ENCODE measurements at places on chromosomes 11 and 22. TPM values are rescaled to one million over a fixed set of nuclear protein-coding genes. Genes with fewer than 3 reads are reported as not detected.

The OR4C13 gene
- polyA plus RNA-seq = not detected

- DNase-seq = no peak
These were observed 95.8 kb downstream of the TP53I11 start for GRCh38 chr11:44854741-44855492.

The CENPM gene
- polyA plus RNA-seq = 17.7 TPM

GRCh38 chr11:66617155-66617834 lies 865 bp downstream of the RBM14 start:
- DNase-seq = no peak

DNA sequence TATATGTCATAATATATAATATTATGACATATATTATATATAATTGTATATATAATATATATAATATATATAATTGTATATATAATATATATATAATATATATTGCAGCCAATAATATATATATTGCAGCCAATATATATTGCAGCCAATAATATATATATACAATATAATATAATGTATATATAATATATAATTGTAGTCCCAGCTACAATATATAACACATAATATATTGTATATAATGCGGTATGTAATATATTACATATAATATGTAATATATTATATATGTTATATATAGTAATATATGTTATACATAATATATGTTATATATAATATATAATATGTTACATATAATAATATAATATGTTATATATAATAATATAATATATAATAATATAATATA lies 5.8 kb upstream of the CELF1 start:
- no peak for DNase-seq

DNA sequence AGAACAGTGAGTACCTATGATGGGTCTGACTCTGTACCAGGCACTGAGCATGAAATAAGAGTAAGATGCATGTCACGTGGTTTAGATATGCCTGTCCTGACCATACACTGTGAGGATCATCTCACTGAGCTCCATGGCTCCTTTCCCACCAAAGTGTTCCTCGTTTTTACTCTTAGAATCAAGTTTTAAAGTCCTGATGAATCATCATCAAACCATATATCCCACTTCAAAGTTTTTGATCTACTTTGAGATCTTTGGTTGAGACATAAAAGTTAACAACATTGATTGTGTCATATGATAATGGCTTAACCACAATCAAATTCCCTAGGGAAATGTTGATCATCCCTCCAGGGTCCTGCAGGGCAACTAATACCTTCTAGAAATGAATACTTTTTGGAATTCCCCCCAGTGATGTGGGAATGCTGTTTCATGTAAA lies 12.8 kb downstream of the ETS1 start:
- no peak for DNase-seq

The PRRG4 gene
- 6.5 TPM for polyA plus RNA-seq

The PGR gene
- polyA plus RNA-seq = 0.03 TPM

DNA sequence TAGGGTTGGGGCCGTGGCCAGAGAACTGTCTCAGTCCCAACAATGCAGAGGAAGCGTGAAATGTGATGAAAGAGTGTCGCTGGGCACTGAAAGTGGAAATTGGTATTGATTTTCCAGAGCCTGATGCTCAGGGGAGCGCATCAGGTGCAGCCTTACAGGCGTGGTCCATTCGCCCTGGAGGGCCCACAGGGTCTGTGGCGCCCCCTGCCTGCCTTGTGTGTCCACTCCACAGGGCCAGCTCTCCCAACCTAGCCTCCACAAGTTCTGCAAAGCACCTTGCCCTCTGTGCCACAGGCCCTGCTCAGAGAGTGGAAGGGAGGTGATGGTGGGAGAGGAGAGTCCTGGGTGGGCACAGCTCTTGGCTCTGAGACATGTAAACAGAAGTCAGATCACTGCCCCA lies 54.9 kb upstream of the LMO1 start:
- no peak for DNase-seq

The NXPE4 gene
- polyA plus RNA-seq = not detected

- no peak for DNase-seq
These were observed 3.4 kb upstream of the LDHC start for GRCh38 chr11:18408558-18409291.

GRCh38 chr11:78798663-78799062 lies 224.0 kb upstream of the NARS2 start:
- DNase-seq = no peak

The INCENP gene
- 35.5 TPM for polyA plus RNA-seq

The CLTCL1 gene
- polyA plus RNA-seq = 5.0 TPM

- no peak for DNase-seq
These were observed 15.8 kb upstream of the PTPRJ start for GRCh38 chr11:47964546-47964945.

The PYGM gene
- polyA plus RNA-seq = 2.1 TPM

GRCh38 chr11:128324051-128324481 lies 263.3 kb downstream of the ETS1 start:
- DNase-seq = no peak

GRCh38 chr11:71097506-71098240 lies 154.7 kb downstream of the SHANK2 start:
- DNase-seq = no peak

- DNase-seq = no peak
These were observed 98.2 kb downstream of the NTM start for GRCh38 chr11:131468565-131468964.

GRCh38 chr11:61728066-61728939 lies 24.1 kb upstream of the MYRF start:
- no peak for DNase-seq

DNA sequence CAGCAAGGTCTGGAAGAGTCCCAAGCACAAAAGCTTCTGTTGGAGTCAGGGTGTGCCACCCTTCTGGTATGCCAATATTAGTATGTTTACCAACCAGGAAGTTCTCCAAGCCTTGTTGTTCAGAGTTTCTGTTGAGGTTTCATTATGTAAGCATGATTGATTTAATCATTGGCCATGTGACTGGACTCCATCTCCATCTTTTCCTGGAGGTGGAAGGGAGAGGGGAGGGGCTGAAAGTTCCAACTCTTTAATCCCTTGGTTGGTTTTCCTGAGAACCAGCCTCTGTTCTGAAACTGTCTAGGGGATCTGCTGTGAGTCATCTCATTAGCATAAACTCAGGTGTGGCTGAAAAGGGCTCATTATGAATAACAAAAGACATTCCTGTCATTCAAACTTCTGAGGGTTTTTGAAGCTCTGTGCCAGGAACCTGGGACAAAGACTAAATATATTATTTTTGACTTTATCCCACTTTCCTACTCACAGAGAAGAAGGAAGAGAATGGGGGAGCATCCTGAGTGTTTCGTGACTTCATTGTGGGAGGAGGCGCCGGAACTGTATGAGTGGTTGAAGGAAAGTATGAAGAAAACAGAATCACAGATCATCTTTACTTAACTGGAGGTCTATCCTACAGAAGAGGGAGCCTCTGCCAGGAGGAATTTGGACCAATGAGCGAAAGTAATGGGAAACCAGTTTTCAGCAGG lies 138.2 kb downstream of the NECTIN1 start:
- no peak for DNase-seq

DNA sequence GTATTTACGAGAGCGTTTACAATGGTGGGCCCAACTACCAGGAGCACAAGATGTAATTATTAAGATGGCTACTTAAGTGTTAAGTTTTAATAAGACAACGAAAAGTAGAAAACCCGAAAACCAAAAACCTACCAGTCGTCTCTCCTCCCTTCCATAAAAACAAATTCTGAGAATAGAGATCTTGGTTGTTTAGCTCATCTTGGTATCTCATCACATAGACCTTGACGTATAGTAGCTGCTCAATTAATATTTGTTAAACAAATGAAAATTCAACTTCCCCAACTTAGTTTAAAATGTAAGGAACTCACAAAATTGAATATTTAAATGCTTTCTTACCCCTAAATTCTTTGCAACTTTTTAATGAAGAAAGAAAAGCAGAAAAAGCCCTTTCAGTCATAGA lies 669 bp downstream of the KDM4D start:
- no peak for DNase-seq

The SEPTIN3 gene
- polyA plus RNA-seq = 9.2 TPM
